ENCODE measurements at places on chromosomes 7 and 10.

GRCh38 chr7:33764752-33765451 is 140.4 kb upstream of the BMPER start:
- no peak for DNase-seq

- DNase-seq: no peak
Observed at GRCh38 chr10:71238626-71239025, 26.3 kb downstream of the UNC5B start.

GRCh38 chr7:150408393-150409299 is 29.5 kb downstream of the ZNF775 start:
- no peak for DNase-seq

DNA sequence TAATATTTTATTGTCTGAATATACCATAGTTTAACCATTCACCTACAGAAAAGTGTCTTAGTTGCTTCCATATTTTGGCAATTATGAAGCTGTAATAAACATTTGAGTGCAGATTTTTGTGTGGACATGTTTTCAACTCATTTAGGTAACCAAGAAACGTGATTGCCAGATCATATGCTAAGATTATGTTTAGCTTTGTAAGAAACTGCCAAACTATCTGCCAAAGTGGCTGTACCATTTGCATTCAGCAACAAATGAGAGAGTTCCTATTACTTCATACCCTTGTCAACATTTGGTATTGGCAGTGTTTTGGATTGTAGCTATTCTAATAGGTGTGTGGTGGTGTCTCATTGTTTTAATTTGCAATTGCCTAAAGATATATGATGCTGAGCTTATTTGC is 233.5 kb downstream of the TMEM26 start:
- DNase-seq: no peak

- DNase-seq: peak; percentile 71
Observed at GRCh38 chr10:22631646-22632278, 82.6 kb downstream of the PIP4K2A start.

DNA sequence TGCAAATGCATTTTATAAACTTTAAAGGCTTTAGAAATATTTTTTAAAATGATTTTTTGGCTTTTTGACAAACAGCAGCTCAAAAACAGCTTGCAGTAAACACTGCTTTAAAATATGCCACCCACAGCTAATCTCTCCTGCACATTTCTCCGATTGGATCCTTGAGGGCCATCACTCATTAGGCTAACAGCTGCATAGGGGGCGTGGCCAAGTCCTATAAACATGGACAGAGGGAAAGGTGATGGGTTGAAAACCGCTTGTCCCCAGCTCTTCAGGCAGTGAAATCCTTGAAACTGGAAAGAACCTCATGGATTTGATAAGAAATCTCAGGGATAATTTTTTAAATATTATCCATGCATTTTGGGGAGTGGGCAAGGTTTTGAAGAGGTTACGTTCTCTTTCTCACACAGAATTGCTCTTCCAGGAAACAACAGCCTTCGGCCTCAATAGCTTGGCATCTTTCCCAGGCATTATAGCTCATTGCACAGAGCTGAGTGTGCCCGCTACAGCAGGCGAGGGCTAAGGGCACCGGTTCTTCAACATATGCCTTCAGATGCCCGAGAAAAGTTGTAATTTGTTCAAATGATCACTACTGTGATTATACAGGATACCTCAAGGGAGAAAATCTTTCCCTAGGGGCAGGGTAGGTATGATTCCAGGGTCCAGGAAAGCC is 1.7 kb downstream of the PLEKHS1 start:
- DNase-seq: no peak

DNA sequence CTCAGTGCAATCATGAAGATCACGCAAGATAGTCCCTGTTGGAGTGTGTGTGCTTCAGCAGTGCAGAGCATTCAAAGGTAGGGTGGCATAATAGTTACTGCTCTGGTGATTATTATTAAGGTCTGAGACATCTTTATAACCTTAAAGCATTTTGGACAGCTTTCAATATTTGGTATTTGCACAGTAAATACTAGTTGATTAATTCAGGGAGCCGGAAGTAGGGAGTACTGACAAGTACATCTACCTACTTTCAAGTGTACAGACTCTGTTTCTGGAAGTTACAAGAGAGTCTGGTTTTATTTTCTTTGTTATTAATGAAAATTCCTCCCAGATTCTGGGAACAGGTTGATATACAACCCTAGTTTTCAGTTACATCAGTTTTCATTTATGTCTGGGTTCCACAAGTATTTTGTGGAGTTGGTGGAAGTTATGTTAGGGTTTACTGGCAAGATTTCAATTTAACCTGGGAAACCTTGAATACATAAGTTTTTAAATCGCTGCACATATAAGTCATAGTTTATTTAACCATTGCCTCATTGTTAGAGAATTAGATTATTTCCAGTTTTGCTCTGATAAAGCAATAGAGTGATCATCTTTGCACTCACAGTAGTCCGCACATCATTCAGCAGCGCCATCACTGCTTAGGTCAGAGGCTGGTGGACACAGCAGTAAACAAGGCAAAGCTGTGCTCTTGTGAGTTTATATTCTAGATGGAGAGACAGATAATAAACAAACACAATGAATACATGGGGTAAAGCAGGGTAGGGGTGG is 366.6 kb downstream of the REEP3 start:
- DNase-seq: no peak

DNA sequence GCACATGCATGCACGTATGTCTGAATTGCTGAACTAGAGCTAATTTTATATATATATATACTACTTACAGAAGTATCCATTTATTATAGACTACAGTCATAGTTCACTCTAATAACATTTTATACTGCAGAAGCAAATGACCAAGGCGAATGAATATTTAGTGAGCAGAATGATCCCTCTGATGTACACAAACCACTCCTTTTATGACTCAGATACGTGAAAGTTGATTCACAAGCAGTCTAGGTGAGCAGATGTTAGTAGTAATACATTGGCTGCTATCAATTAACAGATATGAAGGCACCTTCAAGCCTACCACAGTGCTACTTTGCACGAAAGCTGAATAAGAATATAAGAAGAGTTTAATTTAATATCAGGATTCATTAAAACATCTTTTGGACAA is 10.4 kb downstream of the GPAM start:
- no peak for DNase-seq

DNA sequence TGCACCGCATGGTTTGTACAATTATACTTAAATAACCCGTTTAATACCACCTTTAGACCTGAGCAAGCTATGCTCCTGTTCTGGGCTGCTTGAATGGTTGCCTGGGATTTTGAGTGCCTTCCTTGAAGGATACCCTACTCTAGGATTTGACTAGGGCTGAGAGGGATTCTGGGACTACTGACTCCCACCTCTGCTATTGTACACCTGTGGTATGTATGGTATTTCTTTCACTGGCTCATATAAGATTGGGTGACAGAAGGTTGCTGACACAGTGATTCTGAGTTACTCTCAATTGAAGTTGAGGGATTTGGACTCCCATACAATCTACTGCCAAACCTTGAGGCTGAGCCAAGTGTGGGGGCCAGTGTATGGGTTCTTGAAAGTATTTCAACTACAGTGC is 494.4 kb upstream of the SEMA3D start:
- DNase-seq: no peak

DNA sequence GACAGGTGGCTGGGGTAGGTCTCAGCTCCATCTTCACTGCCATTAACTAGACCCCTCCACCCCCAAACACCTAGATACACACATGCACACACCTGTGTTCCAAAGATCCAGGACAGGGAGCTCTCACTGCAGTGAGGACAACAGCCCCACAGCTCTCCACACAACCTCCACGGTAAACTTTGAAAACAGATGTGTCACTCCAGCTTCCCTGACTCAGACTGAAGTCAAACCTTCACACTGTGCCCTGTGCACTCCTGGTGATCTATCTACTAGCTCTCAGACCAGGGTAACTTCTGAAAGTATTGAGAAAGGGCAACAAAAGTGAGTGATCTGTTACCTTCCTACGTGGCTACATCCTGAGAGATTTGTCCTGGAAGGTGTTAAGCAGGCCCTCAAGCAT is 519.8 kb downstream of the XPNPEP1 start:
- no peak for DNase-seq

GRCh38 chr10:29646238-29646902 is 11.6 kb upstream of the SVIL start:
- DNase-seq: no peak

DNA sequence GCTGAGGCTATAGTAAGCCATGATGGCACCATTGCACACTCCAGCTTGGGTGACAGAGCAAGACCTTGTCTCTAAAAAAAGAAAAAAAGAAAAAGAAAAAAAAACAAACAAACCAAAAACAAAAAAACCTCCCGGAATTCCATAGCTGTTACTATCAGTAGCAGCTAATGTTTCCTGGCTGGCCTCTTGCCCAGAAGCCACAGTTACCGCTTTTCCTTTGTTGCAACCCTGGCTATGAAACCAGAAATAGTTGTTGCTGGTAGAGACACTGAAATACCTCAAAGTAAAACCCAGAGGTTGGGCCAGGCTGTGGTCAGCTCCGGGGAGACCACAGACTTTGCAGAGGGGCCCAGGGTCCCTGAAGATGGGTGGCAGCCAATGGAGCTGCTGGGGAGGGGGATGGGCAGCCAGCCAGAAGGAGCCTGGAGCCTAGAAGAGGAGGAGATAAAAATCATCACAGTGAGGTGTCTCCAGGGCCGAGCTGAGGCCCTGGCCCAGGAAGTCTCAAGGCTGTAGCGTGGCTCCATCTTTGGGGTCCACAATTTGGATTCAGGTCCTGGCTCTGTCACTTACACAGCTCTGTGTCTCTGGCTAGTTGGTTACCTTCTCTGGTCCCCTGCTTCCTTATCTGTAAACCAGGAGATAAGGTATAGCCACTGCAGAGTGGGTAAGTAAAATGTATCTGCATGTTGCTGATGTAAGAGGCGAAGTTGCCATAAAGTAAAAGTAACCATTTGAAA is 3.4 kb upstream of the CHST12 start:
- DNase-seq: peak; percentile 68

DNA sequence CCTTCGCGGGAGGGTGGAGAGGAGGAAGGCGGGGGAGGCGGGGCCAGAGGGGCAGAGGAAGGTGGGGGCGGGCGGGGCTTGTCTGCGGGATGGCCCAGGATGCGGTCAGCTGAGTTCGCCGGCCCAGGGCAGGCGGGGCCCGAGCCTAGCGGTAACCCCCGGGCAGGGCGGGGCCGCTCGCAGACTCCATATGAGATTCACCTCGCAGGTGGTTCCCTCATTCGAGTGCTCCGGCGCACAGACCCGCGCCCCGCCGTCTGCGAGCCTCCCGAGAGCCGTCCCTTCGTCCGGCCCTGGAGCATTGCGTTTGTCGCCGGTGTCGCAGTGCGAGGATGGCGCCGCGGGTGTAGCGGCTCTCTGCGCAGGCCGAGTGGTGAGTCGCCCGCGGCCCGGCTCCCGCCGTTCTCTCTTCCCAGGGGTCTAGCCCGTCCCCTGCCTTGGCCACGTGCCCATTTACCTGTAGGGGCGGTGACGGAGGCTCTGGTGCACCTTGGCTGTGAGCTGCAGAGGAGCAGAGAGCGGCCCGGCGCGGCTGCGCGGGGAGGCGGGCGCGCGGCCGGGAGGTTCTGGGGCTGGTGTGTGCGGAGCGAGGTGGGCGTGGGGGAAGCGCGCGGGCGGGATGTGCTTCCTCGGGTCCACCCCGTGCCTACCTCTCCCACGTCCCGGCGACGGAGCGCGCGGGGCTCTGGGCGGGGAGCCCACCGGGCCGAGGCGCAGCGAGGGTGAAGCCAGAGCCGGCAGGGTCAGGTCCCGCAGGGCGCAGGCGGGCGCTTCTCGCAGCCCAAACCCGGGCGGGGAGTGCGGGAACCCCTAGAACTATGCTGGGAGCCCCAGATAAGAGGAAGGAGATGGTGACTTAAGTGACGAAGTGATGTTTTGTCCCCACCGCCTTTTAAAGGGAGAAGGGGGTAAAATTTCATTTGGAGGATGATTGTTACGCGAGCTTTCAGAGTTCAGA is at the start of gene UPP1:
Gene UPP1, plus strand, starts transcription at position 220 of the 958 bp plus-strand sequence. CDS start 5,519 bp downstream, outside the sequence.
- DNase-seq: peak; percentile 82

Data from substantia nigra (tissue), 51 donors.